Non-pigmented ciliary epithelial cell (primary cell): ENCODE measurements at places on chromosomes 7 and 10.

DNA sequence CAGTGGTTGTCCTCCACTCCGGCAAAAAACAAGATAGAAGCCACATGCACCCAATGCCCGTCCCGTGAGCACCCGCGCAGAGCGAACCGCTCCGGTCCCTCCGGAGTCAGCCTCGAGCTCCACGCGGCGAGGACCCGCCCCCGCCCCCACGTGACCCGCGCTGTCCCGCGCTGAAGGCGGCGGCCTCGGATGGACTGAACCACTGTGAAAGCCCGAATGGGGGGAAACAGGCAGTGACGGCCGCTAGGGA is 766 bp upstream of the EIF3B start:
- peak; percentile 32 for DNase-seq

GRCh38 chr10:22903694-22904093 is 24.2 kb upstream of the ARMC3 start:
- DNase-seq = no peak

DNA sequence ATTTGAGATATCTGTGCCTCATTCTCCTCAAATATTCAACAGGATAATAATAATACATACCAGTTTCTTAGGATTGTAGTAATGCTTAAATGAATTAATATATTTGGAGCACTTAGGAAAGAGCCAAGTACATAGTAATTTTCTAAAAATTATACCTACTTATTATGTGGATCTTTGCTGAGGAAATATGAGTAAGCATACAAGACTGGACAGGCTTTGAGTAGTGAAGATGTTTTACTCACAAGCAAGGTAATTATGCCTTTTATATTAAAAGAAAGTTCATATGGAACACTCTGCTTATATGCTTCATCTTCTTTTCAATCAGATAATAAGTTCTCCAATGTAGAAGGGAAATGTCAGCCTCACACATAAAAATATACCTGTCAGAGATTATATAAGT is 337.5 kb upstream of the KAT6B start:
- DNase-seq = no peak

- DNase-seq = no peak
Observed at GRCh38 chr10:79102498-79102874, 33.7 kb downstream of the ZMIZ1 start.

- DNase-seq = no peak
Observed at GRCh38 chr7:1720326-1720725, 50.2 kb downstream of the ELFN1 start.

DNA sequence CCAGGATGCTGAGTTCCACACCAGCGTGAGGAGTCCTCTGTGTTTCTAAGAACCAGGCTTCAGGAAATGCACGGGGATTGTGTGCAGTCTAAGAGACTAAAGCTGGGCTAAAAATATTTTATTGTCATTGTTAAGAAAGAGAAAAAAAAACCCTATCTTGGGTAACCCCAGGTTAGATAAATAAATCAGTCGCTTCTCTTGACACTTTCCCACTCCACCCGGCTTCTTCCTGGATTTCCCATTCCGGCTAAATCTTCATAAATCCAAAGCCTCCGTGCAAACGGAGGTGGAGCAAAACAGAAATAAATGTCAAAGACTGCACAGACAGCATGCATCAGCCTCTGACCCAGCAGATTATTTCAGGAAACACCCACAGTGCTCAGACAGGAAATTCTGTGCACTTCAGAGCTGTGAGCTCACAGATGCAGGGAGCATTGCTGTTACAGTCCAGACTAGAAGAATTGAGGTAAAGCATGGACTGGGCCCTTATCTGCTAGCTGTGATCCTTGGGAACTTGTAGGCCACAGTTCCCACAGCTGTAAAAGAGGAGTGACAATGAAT is 44.8 kb upstream of the GRID1 start:
- DNase-seq = peak; percentile 85
